IMR-90 (cell line): ENCODE measurements at places on chromosomes 13 and 19.

DNA sequence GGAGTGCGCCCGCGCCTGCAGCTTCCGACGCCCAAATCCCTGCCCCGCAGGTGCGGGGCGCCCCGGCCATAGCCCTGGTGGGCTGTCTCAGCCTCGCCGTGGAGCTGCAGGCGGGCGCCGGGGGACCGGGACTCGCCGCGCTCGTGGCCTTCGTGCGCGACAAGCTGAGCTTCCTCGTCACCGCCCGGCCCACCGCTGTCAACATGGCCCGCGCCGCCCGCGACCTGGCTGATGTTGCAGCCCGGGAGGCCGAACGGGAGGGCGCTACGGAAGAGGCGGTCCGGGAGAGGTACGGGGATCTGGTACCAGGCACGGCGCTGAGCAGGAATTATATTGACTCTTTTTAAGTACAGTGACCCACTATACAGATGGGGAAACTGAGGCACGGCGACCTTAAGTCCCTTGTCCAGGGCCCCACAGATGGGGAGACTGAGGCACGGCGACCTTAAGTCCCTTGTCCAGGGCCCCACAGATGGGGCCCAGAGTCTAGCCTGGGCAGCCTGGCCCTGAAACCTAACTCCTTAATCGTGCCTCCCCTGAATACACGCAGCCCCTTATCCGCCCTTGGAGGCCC lies 586 bp downstream of the MRI1 start:
- DNase-seq, result no peak

- DNase-seq, result no peak
Observed at GRCh38 chr13:27842571-27842970, 50.3 kb downstream of the GSX1 start.

GRCh38 chr13:31172001-31172400 lies 10.3 kb upstream of the HSPH1 start:
- DNase-seq, result peak; percentile 44

GRCh38 chr13:101454767-101455166 lies 2.3 kb downstream of the ITGBL1 start:
- DNase-seq, result peak; percentile 33

- peak; percentile 34 for DNase-seq
Observed at GRCh38 chr13:20387441-20387971, 138.2 kb downstream of the CRYL1 start.

GRCh38 chr13:79119578-79120107 lies 286.4 kb downstream of the RBM26 start:
- DNase-seq, result no peak

DNA sequence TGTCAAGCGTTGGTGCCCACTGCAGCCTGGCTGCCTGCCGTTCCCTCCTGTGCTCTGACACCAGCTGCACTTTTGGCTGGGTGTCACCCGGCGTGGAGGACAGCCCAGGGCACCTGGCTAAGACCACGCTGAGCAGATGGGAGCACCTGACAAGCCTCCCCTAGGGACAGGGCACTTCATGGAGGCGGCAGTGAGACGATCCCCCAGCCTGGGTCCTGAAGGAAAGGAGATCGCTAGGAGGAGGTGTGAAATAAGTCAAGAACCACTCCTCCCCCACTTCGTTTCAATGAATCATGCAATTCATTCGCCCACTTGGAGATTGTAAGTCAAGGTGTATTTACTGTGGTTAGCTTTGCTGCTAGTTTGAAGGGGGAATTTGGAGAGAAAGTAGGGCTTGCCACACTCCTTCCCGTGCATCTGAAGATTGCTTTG lies 38.8 kb downstream of the VSTM2B start:
- no peak for DNase-seq
